ENCODE measurements at places on chromosomes 5 and 9.

GRCh38 chr9:81113453-81114124, 575.8 kb downstream of the TLE1 start:
- DNase-seq: peak; percentile 28

DNA sequence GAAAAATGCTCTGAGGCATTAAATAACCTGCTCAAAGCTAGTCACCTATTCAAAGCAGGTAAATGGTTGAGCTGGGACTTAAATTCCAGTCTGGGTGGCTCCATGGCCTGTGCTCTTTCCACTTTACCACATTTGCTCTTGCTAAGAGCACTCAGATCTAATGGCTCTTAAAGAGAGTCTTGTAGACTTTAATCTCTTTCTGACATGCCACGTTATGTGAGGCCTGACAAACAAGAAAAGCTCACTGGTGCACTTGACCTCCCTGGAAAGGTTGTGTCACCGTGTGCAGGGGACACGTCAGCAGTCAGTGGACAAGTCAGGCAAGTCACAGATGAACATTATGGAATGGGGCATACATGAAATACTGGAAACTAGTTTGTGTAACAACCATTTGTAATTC, 129.9 kb upstream of the RPS23 start:
- DNase-seq: no peak

GRCh38 chr5:6404129-6404528, 25.8 kb upstream of the MED10 start:
- peak; percentile 61 for DNase-seq

DNA sequence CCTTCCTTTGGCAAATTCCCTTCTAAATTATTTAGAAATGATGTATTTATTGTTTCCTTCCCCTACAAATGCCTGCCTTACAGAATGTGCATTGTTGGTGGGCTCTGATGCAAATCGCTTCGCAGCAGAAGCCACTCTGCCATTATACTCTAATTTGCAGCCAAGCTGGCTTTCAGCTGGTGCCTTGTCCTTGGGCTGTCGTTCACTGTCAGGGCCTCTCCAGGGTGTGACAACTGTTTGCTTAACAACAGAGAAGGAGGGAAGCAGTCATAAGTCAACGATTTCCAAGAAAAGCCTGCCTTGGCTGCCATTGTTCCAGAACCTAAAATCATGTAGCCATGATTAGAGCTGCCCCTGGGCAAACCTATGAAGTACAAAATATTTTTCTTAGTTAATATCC, 260.1 kb upstream of the RGMB start:
- DNase-seq: no peak

GRCh38 chr5:61100437-61100836, 61.8 kb downstream of the SMIM15 start:
- no peak for DNase-seq

- DNase-seq: no peak
Observed at GRCh38 chr5:112329419-112330090, 89.5 kb downstream of the EPB41L4A start.

DNA sequence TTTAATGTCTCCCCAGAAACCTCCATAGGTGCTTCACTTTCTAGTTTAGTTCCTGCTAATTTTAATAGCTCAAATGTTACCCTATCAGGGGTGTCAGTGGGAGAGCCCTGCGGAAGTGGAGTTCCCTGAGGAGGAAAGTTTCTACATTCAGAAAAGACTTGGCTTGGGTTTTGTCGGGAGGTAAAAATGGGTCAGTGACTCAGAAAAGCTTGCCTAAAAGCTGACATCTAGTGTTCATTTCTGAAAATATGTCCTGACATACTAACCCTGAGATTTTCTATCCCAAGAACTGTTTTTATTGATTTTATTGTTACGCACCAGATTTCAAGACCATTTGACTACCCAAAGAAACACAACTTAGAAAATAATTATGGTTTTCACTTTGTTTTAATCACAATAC, 40.9 kb upstream of the GLDC start:
- DNase-seq: peak; percentile 35
